ENCODE measurements at places on chromosomes 3 and 15.

DNA sequence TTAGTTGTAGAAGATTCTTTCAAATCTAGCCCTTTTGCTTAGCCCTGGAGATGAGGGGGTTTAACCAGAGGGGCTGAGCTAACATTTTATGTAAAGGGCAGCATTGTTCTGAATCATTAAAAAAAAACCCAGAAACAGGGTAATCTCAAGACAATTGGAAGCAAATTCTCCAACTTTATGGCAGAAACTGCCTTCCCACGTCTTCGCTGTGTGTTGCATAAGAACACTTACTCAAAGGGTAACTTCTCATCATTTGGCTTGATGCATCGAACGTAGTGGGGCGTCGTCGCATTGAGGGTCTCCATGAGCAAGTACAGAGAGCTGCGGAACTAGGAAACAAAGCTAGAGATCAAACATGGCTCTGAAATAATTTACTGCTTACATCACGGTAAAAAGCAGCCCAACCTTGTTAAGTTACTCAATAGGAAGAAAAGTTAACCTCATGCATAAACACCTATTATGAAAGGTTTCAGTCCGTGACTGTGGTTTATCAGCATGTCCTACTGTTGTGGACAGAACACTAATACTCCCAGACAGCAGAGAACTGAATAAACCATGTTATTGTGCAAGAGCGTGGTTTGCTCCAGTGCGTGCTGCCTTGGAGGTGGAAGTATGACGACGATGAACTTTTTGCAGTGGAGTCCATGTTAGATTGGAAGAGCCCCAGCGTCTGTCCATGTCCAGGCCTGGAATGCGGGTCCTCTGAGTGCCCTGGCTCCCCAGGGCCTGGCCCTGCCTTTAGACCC lies 48.7 kb downstream of the MYO5C start:
- H3K36me3 ChIP-seq, result no peaks in the 10 kb centered on the region
- H3K4me3 ChIP-seq, result no peak overlapping the region
- no peaks in the 10 kb centered on the region for H3K27me3 ChIP-seq
- DNase-seq, result no peak
- peaks cover 11% of the 10 kb centered on the region for H3K4me1 ChIP-seq

DNA sequence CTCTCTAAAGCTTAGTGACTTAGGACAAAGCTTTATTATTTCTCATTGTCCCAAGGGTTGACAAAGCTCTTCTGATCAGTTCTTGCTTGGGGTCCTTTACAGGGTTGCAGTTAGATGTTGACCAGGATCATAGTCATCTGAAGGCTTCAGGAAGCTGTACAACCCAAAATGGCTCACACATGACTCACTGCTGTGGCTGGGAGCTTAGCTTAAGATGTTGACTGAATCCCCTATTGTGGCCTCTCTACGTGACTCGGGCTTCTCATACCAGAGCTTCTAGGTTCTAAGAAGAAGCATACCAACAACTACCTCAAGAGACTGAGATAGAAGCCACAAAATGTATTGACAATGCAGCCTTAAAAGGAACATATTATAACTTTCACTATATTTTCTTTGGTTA lies 569.6 kb upstream of the ROBO2 start:
- no peak overlapping the region for H3K4me3 ChIP-seq
- H3K36me3 ChIP-seq, result no peaks in the 10 kb centered on the region
- H3K27ac ChIP-seq, result no peak overlapping the region
- no peaks in the 10 kb centered on the region for H3K27me3 ChIP-seq
- no peaks in the 10 kb centered on the region for H3K4me1 ChIP-seq

DNA sequence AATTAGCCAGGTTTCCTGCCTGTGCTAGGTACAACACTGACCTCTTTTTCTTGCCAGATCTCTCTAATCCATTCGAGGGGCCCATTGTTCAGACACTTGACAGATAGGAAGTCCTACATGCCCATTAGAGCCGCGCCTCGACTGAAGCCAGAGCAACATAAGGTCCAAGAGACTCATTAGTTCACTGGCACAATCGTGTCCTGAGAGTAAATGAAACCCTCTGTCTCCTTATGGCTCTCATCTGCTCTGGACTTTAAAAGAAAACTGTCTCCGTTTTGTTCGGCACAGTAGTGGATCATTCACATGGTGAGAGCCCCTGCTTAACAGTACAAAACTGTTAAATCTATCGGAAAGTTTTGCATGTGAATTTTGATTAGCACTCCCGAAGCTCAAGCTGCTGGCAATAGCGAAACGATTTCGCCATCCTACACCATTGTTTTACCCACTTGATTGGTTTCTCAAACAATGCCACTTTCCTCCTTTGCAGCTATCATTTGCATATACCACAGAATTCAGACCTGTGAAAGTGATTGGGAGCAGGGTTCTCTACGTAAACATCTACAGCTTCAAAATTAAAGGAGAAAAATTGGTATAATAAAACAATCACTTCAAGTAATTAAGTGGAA lies 19.0 kb upstream of the C15orf61 start:
- DNase-seq, result no peak
- no peak overlapping the region for H3K4me3 ChIP-seq
- no peaks in the 10 kb centered on the region for H3K36me3 ChIP-seq
- no peak overlapping the region for H3K27ac ChIP-seq
- H3K4me1 ChIP-seq, result no peaks in the 10 kb centered on the region

DNA sequence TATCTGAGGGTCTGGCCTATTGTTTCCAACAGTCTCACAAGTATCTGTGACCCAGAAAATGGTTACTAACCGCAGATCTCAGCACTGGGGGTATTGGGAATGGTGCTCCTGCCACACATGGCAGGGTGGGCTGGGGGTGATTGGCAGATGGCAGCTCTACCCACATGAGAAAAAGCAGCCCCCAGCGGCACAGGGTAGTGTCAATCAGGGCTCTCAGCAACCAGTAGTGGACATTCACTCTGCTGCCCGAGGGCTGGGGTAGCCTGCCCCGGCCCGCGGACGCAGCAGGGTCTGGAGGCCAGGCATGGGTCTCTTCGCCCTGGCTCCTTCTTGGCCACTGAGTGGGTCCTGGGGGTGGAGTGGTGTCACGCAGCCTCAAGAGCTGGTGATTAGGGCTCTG lies 8.6 kb downstream of the DNAH1 start:
- no peaks in the 10 kb centered on the region for H3K27me3 ChIP-seq
- no peak for DNase-seq
- H3K4me1 ChIP-seq, result no peaks in the 10 kb centered on the region
- H3K27ac ChIP-seq, result no peak overlapping the region
- H3K36me3 ChIP-seq, result no peaks in the 10 kb centered on the region

- no peak overlapping the region for H3K4me3 ChIP-seq
- H3K36me3 ChIP-seq, result no peaks in the 10 kb centered on the region
- no peaks in the 10 kb centered on the region for H3K4me1 ChIP-seq
- DNase-seq, result no peak
Observed at GRCh38 chr3:177824190-177824786, 627.0 kb upstream of the TBL1XR1 start.

DNA sequence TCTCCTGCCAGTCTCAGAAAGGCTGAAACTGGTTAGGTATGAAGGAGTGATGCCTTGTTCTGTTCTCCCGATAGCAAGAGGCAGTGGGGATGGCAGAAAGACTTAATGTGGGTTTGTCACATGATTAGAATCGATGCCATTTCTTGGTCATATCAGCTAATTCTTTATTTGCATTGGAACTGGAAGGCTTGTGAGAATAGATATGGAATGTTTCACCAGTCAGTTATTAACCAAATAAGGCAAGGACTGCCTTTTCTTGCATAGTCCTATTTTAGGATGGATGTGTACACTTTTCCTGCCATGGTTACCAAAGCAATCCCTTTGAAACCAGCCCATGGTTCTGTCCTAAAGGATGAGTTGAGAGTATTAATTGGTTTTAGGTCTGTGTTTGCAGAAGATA lies 33.7 kb downstream of the FILIP1L start:
- H3K4me3 ChIP-seq, result no peak overlapping the region
- no peaks in the 10 kb centered on the region for H3K36me3 ChIP-seq
- no peaks in the 10 kb centered on the region for H3K27me3 ChIP-seq
- H3K27ac ChIP-seq, result no peak overlapping the region
- DNase-seq, result no peak

GRCh38 chr3:48403533-48404439 lies 26.1 kb downstream of the PLXNB1 start:
- H3K27me3 ChIP-seq, result no peaks in the 10 kb centered on the region
- no peak overlapping the region for H3K27ac ChIP-seq
- no peaks in the 10 kb centered on the region for H3K36me3 ChIP-seq
- no peaks in the 10 kb centered on the region for H3K4me1 ChIP-seq

DNA sequence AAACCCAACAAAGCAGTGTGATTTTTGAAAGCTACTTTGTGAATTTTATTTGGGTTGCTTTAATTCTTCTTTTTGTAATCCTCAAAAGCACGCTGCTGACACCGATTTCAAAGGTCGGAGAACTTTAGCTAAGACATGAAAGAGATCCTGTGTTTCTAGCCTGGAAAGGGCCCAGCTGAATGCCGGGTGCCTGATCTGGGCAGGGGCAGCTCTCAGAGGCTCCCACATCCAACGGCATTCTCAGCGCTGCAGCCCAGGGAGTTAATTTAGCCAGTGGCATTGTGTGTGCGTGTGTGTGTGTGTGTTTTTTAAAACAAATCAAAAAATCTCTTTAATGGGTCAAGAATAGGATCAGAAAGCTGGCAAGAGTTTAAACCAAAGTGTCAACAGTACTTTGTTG lies 6.6 kb downstream of the RBP1 start:
- H3K27me3 ChIP-seq, result no peaks in the 10 kb centered on the region
- no peaks in the 10 kb centered on the region for H3K4me1 ChIP-seq
- DNase-seq, result no peak
- no peak overlapping the region for H3K4me3 ChIP-seq
- H3K27ac ChIP-seq, result no peak overlapping the region
- H3K36me3 ChIP-seq, result no peaks in the 10 kb centered on the region

GRCh38 chr15:65416845-65417416 lies 5.8 kb downstream of the IGDCC4 start:
- no peak overlapping the region for H3K4me3 ChIP-seq
- H3K36me3 ChIP-seq, result no peaks in the 10 kb centered on the region
- H3K27ac ChIP-seq, result no peak overlapping the region
- no peak for DNase-seq
- peaks cover 22% of the 10 kb centered on the region for H3K27me3 ChIP-seq

DNA sequence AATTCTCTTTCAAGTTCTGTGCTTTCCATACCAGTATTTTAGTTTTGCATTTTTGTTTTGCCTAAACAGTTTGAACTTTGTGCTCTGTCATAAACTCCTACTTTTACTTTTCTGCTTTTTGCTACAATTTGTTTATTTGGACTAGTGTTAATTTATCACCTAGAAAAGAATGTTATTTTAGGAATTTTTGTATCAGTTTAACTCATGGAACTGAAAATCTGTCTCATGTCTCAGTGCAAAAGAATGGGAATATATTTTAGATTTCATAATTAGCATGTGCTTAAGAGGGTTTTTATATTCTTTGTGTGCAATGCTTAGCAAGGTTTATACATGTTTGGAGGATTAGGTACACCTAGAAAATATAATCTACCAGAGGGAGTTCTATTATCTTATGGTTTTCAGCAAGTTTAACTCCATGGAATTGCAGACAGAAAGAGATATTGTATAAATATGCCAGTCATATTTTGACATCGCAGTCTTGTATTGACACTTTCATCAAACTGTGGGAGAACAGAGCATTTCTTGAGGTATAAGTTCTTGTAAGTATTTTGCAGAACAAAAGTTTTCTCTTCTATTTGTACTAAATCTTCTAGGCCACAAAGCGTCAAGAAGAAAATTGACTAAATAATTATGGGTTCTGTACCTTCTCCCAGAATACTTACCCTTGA lies 409.9 kb downstream of the RBMS3 start:
- no peak overlapping the region for H3K27ac ChIP-seq
- DNase-seq, result no peak
- no peak overlapping the region for H3K4me3 ChIP-seq
- H3K4me1 ChIP-seq, result no peaks in the 10 kb centered on the region
- H3K36me3 ChIP-seq, result no peaks in the 10 kb centered on the region
- H3K27me3 ChIP-seq, result no peaks in the 10 kb centered on the region

DNA sequence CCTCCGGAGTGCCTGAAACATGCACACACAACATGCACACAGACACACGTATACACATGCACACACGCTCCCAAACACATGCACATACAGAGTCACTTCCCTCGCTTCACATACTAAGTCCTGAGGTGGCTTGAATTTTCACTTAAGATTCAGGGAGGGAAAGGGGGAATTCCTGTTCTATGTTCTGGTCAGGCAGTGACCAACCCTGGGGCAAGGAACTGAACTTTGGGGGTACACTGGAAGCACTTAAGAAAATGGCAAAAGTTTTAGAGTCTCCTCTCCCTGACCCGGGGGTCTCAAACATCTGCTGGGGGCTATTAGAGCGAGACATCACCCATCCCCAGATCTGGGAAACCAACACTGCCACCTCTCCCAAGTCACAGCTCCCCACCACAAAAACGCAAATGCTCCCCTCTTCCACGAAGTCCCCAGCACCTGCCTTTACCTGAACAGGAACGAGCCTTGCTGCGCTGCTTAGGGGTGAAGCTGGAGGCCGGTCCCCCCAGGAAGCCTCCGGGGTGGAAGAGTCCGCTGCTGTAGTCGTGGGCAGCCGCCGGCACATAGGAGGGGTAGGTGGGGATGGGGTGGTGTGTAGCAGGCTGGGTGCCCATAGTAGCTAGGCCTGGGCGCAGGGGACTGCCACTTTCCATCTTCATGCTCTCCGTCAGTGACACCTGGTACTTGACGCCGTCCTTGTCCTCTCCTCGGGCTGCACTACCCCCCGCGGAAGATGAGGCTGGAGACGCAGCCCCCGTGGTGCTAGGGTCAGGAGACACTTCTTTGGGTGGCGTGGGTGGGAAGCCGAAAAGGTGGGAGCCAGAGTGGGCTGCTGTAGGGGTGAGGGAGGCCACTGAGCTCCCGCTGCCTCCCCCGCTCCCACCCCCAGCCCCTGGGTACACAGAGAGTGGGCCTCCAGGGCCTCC lies 7.5 kb downstream of the GATA2 start:
- no peaks in the 10 kb centered on the region for H3K36me3 ChIP-seq
- H3K27ac ChIP-seq, result no peak overlapping the region
- DNase-seq, result no peak
- H3K4me3 ChIP-seq, result no peak overlapping the region
- H3K4me1 ChIP-seq, result peaks cover 47% of the 10 kb centered on the region

GRCh38 chr3:58191361-58191991 lies 19.3 kb downstream of the DNASE1L3 start:
- no peak overlapping the region for H3K4me3 ChIP-seq
- no peaks in the 10 kb centered on the region for H3K36me3 ChIP-seq
- no peaks in the 10 kb centered on the region for H3K27me3 ChIP-seq
- H3K27ac ChIP-seq, result no peak overlapping the region
- peaks cover 5% of the 10 kb centered on the region for H3K4me1 ChIP-seq

GRCh38 chr15:61097852-61098251 lies 131.2 kb downstream of the RORA start:
- no peak overlapping the region for H3K27ac ChIP-seq
- no peaks in the 10 kb centered on the region for H3K4me1 ChIP-seq
- no peaks in the 10 kb centered on the region for H3K27me3 ChIP-seq
- no peak for DNase-seq

GRCh38 chr15:62573876-62574275 lies 408.8 kb upstream of the C2CD4B start:
- no peaks in the 10 kb centered on the region for H3K36me3 ChIP-seq
- H3K4me1 ChIP-seq, result no peaks in the 10 kb centered on the region
- H3K27ac ChIP-seq, result no peak overlapping the region
- H3K4me3 ChIP-seq, result no peak overlapping the region
- DNase-seq, result no peak
- no peaks in the 10 kb centered on the region for H3K27me3 ChIP-seq
